ENCODE measurements at places on chromosomes 6 and 20. TPM values are rescaled to one million over a fixed set of nuclear protein-coding genes. Genes with fewer than 3 reads are reported as not detected.

- DNase-seq, result no peak
Observed at GRCh38 chr6:169073311-169073710, 180.3 kb downstream of the THBS2 start.

DNA sequence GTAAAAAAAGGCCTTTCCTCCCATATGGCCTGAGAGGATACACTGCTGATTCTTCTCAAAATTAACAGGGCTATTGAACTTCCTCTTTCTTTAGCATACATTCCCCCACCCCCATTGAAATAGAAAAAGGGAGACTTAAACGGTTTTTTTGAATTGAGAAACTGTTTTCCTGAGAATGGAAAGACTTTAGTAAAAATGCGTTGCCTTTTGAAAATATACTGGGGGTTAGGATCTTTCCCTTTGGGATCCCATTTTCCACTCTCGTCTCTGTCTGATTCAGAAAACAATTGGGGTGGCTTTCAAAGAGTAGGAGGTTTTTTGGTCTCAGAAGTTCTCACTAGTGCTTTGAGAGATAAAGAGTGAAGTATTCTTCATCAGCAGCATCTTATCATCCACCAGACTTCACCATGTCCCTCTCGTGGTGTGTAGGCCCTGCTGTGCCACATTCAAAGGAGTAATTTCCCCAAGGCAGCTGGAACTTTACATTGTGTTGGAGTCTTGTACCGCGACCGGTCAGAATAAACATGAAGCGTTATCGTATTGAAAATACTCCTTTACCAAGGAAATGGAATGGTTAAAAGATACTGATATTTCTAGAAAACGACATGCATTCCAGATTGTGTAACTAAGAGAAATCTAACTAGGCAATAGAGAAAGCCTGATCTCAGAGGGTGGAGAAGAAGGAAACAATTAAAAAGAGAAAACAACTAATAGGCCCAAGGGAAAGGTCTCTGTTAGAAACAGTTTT, 10.6 kb downstream of the MYB start:
- DNase-seq, result no peak

DNA sequence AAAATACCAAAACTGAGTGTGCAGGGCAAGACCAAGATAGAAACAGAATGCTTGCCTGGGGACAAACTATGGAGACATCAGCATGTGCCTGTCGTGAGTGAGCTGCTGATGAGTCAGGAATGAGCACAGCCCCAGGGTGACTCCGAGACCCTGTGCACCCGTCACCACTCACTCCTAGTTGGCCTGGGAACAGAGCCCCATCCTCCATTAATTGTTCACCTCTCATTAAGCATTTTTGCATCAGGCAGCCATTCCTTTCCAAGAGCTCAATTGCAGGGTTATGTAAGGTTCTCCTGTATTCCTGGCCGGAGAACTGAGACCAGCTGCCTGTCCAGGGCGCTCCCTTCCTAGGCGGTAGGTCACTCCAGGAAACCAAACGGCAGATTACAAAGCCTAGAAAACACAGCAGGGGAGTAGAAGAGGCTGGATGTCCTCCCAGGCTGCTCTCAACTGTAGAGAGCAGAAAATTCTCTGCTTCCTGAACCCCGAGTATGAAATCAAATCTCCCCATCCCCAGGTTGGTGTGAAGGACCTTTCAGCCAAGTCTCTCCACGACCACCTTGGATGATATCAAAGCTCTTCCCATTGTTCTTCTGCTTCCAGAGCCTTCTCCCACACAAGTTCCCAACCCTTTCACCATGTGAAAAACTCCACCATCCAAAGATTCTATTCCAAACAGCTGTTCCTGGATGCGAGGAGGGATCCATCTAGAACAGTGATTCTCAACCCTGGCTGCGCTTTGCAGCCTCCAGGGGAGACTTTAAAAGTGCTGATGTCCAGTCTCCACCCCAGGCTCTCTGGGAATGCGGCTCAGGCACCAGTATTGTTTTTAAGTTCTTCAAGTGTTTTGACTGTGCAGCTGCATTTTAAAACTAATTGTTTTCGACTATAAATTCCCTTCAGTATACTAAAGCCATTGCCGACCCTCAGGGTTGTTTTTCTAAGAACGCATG, 532.6 kb upstream of the JARID2 start:
- no peak for DNase-seq

- DNase-seq, result peak; percentile 57
Observed at GRCh38 chr20:50464026-50464724, 46.0 kb upstream of the PTPN1 start.

DNA sequence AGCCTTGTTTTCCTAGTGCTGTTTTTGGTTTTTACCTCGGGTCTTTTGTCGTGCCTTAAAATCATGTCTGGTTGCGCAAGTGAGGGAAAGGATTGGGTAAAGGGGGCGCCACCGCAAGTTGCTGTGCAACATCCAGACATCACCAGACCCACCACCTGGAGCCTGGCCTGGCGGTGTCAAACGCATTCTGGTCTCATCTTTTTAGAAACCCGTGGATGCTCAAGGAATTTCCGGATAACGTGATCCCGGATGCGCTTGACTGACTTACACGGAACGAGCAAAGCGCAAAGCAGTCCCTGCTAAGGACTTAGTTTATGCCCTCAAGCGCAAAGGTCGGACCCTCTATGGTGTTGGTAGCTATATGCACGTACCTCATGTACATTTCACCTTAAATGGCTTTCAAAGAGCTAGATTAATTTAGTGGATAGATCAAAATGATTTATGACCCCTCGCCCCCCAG, 105.2 kb downstream of the OR2B2 start:
- DNase-seq, result no peak

GRCh38 chr6:125009578-125009977, 47.3 kb downstream of the RNF217 start:
- DNase-seq, result no peak

DNA sequence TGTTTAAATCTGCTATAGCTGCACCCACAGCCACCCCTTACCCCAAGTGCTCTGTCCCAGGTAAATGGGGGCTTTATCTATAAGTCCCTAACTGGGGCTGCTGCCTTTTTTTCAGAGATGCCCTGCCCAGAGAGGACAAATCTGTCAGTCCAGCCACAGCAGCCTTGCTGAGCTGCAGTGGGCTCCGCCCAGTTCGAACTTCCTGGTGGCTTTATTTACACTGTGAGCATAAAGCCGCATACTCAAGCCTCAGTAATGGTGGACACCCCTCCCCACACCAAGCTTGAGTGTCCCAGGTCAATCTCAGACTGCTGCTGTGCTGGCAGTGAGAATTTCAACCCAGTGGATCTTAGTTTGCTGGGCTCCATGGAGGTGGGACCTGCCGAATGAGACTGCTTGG, 505.2 kb downstream of the CBLN4 start:
- no peak for DNase-seq

- DNase-seq, result no peak
Observed at GRCh38 chr6:104321301-104321700, 538.4 kb downstream of the HACE1 start.

GRCh38 chr6:47147175-47147727, 105.1 kb upstream of the ADGRF1 start:
- no peak for DNase-seq

GRCh38 chr20:2065099-2065498, 36.5 kb upstream of the STK35 start:
- DNase-seq, result no peak

DNA sequence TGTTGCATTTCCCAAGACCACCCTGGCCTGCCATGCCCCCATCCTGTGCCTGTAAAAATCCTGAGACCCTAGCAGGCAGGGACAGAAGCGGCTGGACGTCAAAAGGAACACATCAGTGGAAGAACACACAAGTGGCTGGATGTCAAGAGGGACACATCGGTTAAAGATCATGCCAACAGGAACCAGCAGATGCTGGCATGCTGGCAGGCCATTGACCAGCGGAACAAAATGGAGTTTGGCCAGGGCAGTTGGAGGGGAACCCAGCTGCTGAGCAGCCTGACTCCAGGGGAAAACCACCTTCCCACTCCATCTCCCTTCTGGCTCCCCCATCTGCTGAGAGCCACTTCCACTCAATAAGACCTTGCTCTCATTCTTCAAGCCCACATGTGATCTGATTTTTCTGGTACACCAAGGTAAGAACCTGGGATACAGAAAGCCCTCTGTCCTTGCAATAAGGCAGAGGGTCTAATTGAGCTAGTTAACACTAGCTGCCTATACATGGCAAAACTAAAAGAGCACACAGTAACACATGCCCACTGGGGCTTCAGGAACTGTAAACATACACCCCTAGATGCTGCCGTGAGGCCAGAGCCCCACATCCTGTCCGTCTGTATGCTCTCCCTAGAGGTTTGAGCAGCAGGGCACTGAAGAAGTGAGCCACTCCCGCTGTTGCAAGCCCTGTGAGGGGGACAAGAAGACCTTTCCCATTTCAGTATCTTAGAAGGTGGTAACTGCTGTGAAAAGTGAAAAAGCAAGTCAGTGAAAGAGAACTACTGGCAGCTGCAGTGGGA, 4.2 kb upstream of the TSBP1 start:
- no peak for DNase-seq

DNA sequence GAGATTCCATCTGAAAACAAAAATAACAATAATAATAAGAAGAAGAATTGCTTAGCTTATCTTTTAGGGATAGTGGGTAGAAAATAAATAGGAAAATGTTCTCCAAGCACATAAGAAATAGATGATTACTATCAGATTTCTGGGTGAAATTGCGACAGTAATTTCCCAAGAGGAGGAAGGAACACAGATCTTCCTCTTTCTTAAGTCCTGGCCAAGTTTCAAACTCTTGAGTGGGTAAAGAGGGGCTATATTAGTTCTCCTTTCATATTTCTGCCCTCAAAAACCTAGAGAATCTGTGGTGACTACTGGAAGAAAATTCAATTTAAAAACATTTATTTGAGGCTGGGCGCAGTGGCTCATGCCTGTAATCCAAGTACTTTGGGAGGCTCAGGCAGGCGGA, 63.7 kb downstream of the PHACTR2 start:
- DNase-seq, result no peak

GRCh38 chr6:64812138-64812537, 894.9 kb downstream of the EYS start:
- no peak for DNase-seq

DNA sequence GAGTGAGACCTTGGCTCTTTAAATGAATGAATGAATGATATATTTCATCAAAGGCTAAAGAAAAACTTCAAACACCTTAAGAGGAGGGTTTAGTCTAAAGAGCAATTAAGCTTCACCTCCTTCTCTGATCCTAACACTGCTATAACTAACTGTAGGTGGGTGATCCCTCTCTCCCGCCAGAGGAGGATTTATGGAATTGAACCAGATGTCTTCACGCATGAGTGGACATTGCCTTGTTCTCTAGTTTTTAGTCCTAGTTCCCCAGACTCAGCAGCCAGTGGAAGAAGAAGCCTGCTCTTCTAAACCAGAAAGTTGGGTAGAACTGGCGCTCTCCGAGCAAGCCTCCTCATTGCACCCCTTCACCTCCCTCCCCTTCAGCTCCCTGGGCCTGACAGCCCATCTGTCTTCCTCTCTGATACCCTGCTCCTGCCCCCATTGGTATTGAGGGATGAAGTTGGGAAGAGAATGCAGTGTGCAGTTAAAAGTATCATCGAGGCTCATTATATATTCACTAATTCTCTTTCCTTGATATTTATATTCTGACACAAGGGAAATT, 142.7 kb downstream of the ARID1B start:
- no peak for DNase-seq

- peak; percentile 76 for DNase-seq
Observed at GRCh38 chr6:129280749-129281148, 397.8 kb downstream of the LAMA2 start.

GRCh38 chr6:147711476-147711875, 203.0 kb downstream of the SAMD5 start:
- no peak for DNase-seq

DNA sequence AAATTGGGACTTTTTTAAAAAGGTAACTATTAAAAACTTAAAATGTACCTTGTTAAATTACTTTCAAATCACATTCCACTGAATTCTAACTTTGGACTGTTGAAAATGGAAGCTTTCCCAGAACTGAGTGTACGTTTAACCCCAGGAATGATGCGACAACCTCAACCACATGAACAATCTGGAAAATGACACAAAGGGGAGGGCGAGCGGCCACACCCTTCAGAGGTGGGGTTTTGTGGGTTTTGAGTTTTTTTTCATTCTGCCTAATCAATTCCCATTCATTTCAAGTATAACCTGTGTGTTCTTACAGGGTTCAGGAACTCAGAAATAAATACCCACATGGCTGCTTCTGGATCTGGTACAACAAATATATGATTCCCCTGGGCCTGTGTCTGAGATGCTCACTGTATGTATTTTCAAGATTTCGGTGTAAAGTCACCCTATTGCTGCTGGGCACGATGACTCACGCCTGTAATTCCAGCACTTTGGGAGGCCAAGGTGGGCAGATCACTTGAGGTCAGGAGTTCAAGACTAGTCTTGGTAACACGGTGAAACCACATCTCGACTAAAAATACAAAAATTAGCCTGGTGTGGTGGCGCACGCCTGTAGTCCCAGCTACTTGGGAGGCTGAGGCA, 21.6 kb downstream of the CNKSR3 start:
- no peak for DNase-seq

DNA sequence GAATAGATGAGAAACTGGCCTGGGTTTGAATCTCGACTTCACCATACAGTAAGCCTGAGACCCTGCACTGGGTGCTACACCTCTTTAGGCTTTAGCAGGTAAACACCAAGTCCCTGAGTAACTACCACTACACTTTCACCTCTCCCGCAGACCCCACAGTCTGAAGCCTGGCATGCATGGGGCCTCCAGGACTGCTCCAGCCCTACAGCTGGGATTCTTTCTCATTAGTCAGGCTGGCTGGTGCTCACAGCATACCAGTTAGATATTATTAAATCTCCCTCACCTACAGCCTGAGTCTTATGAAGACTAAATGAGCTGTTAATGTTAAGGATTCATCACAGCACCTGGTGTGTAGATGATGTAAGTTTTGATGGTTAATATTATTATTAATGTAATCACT, 388.7 kb downstream of the ARHGAP18 start:
- DNase-seq, result no peak

GRCh38 chr20:17468073-17468840, 62.9 kb downstream of the BFSP1 start:
- DNase-seq, result no peak

- no peak for DNase-seq
Observed at GRCh38 chr6:113591896-113592827, 265.0 kb upstream of the MARCKS start.

DNA sequence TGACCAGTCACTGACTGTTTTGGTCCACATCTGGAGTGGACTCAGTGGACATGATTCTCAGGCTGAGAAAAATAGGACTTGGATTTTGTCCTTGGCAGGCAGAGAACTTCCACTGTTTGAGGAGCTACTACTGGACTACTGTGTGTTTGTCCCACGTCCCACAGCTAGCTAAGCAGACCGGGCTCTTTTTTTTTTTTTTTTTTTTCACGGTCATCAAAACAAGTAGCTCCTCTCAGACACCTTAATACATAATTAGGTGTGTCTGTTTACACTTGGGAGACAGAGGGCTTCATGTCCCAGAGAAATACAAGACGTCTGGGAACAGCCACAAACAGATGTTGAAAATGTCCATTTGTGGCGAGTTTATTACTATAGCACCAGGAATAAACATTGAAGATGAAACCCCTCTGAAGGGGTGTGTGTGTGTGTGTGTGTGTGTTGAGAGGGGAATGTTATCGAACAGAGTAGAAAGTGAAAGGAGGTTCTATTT, 155.0 kb upstream of the SUPT3H start:
- no peak for DNase-seq

- no peak for DNase-seq
Observed at GRCh38 chr6:158086504-158087223, 81.4 kb downstream of the SERAC1 start.

Gene VGLL2
- total RNA-seq, result not detected

Gene TMEM217
- not detected for total RNA-seq

Gene CCDC28A
- 32.4 TPM for total RNA-seq

Gene ADAT2
- 10.5 TPM for total RNA-seq

Gene BACH2
- total RNA-seq, result 44.4 TPM

Gene RIPOR3
- not detected for total RNA-seq

Gene CRISP3
- total RNA-seq, result not detected
